ENCODE measurements at places on chromosomes 4 and X. TPM values are rescaled to one million over a fixed set of nuclear protein-coding genes. Genes with fewer than 3 reads are reported as not detected.

DNA sequence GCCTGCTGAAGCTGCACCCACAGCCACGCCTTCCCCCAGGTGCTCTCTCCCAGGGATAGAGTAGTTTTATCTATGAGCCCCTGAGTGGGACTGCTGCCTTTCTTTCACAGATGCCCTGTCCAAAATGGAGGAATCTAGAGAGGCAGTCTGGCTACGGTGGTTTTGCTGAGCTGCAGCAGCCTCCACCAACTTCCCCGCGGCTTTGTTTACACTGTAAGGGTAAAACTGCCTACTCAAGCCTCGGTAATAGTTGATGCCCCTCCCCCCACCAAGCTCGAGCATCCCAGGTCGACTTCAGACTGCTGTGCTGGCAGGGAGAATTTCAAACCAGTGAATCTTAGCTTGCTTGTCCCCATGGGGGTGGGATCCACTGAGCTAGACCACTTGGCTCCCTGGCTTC, 84.5 kb downstream of the PRKG2 start:
- no peak for DNase-seq

Gene ZNF711
- total RNA-seq, result 6.3 TPM

- no peak for DNase-seq
Measured at GRCh38 chr4:115165503-115165902, 52.1 kb upstream of the NDST4 start.

GRCh38 chr4:97134456-97134855, 1008.8 kb downstream of the STPG2 start:
- no peak for DNase-seq

- no peak for DNase-seq
Measured at GRCh38 chrX:154804261-154804956, 876 bp downstream of the MPP1 start.

DNA sequence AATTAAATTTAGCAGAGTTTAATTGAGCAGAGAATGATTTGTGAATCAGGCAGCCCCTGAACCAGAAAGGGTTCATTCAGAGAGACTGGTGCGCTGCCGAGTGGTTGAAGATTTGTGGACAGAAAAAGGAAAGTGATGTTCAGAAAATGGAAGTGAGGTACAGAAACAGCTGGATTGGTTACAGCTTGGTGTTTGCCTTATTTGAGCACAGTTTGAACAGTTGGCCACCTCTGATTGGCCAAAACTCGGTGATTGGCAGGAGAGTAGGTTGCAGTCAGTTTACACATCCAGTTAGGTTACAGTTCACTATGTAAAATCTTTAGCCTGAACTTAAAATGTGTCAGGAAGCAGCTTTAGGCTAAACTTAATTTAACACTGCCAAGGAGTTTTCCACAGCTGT, 14.9 kb downstream of the MID1IP1 start:
- DNase-seq, result no peak

GRCh38 chrX:107776649-107777535, 641 bp upstream of the NCBP2L start:
- DNase-seq, result peak; percentile 69

Gene SSX4
- total RNA-seq, result not detected

DNA sequence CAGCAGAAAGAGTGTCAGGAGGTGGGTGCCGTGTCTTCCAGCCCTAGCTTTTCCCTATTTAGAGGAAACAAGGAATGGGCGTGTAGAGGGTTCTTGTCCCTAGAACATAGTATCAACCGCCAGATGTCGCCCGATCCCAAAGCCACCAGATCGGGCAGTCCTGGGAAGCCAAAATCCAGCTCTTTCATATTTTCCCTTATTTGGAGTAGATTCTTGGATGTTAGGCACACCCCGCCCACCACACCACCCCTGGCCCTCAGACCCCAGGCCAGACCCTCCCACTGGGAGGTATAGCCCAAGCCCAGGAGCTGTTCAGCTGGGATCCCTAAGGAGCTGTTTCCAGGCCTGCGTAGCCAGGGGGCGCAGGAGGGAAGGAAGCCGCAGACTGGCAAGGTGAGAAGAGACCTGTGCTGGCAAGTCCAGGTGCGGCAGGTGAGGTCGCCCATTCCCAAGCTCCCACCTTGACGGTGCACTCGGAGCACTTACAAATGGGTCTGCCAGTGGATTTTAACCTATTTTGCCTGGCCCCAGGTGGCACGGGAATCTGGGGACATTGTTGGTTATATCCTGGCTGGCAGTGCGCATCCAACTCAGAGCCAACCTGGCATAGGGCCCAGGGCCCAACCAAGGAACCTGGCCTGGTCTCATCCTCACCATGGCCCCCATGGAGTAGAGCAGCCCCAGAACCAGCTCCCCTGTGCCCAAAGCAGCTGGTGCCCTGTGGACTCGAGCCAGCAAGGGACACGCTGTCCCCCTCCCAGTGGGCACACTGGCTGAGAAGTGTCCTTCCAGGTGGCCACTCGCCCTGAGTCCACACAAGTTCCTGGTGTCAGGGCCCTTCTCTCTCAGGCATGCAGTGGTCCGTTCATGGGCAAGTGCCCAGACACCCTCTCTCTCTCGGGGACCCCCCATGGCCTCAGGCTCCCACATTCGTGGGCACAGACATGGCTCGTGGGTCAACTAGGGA, 811 bp downstream of the FLNA start:
- DNase-seq, result peak; percentile 68

- DNase-seq, result peak; percentile 87
Measured at GRCh38 chrX:154541896-154542722, 4.5 kb downstream of the G6PD start.

- DNase-seq, result no peak
Measured at GRCh38 chrX:15441464-15441863, 51.7 kb downstream of the PIR start.

DNA sequence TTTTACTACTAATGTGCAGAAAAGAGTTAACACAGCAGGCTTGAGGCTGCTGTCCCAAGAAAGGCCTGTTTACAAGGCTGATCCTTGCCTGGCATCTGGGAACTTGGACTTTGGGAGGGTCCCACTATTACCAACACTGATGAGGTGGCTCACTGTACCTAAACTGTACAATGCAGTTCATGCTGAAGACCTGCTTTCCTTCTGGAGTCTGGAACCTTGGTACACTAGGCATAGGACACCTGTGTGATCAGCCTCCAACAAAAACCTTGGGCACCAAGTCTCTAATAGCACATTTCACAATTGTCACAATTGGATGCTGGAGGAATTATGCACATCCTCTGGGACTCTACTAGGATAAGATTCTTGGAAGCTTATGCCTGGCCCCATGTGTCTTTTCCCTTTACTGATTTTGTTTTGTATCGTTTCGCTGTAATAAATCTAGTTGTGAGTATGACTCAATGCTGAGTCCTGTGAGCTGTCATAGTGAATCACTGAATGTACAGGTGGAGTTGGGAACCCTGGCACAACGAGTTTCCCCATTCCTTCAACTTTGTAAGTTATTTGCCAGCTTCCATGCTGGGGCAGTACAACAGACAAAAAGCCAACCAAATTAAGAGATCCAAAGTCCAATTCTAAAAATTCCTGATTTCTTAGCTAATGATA, 45.9 kb downstream of the TEC start:
- peak; percentile 15 for DNase-seq

Gene C4orf17
- not detected for total RNA-seq

DNA sequence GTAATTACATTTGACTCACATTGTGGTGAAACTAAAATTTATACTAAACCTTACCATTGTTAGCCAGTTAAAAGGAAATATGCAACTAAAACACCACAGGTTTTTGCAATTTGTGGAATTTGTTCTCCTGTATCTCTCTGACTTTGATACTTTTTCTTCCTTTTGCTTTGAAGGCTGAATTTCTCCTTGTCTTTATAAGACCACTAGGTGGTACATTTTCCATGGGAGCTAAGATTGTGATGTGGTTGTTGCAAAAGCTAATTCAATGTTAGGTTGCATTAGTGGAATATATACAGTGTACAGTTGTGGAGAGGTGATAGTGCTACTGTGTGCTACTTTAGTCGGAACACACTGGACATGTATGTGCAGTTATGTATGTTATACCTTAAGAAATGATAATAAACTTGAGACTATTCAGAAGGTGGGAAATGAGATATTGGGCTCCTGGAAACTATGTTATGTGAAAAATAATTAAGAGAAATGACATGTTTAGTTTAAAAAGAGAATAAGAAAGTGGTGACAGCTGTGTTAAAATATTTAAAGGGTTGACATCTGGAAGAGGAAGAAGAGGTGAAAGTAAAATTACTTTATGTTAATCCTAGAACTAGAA, 70.3 kb downstream of the ARL9 start:
- no peak for DNase-seq

DNA sequence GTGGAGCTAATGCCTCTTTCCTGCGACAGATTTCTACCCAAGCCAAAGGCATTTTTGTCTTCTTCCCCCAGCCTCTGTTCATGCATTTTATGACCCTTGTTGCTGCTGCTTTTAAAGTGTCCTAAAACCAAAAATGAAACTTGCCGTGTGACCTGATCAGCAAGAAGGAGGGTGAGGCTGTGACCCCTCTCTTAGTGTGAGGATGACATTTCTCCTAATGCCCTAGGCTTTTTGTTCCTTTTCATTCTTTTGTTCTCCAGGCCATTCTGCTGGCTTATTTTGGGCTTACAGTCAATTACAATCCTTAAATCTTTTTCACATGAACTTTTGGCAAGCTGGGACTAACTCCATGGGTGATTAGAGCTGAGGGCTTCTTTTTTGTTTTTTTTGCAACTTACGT, 34.4 kb downstream of the PTTG2 start:
- no peak for DNase-seq

DNA sequence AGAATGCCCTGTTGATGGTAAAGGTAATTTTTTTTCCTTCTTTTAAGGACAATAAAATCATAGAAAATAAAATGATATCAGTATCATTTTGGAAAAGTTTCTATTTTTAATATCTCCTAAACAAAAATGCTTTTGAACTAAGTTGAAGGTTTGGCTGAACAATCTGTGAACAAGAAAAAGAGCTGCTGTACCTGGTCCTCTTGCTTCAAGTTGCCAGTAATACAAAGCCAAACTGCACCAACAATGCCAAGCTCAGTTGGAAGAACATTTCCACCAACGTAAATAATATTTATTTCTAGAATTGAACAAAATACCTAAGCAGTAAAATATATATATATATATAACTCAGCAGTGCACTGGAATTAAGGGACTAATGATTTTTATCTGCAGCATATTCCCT, 132.8 kb downstream of the CAMK2D start:
- no peak for DNase-seq

- DNase-seq, result no peak
Measured at GRCh38 chrX:65480960-65481359, 53.6 kb downstream of the LAS1L start.

GRCh38 chr4:8599657-8600056, 7.1 kb downstream of the CPZ start:
- DNase-seq, result peak; percentile 95

DNA sequence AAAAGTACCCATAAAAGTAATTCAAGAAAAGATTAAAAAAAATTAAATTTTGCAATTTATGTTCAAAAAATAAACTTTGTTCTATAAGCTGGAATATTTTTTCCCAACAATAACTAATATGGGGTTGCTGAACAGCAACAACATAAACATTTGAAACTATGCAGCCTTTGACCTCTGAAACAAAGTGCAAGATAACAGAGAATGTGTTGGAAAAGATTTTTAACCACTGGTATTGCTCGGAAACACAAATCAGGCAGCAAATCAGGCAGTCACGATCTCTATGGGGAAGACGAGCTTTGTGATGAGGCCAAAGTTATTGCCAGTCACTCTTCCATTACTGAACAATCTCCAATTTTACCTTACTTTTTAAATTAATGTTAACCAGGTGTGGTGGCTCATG, 332.1 kb downstream of the PABPC4L start:
- DNase-seq, result no peak

DNA sequence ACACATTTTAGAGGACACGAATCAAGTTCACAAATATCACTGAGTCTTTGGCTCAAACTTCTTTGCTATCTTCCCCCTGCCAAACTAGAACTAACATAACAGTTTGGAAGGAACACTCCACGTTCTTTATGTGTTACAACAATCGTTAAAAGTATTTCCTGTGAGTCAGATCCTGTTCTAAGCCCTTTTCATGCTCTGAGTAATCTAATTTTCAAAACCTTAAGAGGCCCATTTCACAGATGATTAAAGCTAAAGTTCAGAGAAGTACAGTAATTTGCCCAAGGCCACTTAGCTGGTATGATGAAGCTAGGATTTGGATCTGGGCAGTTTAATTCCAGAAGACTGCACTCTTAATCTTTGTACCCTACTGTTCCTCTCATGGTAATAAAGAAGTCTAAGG, 854.4 kb upstream of the INTU start:
- peak; percentile 25 for DNase-seq

DNA sequence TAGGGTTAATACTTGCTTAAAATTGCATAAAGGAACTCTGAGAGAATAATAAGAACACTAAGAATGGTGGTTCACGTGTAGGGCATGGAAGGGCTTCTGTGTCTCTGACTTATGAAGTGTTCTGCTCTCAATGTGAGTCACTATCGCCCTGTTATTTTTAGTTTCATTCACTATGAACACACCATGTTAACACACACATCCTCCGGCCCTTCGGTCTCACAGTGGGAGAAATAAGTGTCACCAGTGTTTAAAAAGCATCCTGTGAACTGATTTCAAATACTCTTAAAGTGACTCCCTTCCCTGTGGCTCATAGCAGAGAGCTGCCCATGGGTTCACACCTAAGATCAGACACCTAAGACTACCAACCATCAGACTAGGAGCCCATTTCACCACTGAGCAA, 33.8 kb upstream of the FGFBP2 start:
- DNase-seq, result no peak

DNA sequence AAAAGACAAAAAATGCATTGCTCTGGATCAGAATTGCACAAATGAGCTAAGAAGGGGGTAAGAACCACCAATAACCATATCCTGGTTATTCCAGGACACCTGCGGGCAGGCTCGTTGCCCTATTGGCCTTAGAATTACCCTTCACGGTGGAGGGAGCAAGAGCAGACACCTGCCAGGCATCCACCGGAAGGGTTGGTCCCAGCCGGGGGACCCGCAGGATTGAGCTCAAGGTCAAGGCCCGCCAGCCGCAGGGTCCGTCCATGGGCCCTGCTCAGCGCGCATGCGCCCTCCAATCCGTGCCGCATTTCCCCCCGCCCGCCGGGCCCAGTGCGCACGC, 575 bp downstream of the SLC25A6 start:
- no peak for DNase-seq

DNA sequence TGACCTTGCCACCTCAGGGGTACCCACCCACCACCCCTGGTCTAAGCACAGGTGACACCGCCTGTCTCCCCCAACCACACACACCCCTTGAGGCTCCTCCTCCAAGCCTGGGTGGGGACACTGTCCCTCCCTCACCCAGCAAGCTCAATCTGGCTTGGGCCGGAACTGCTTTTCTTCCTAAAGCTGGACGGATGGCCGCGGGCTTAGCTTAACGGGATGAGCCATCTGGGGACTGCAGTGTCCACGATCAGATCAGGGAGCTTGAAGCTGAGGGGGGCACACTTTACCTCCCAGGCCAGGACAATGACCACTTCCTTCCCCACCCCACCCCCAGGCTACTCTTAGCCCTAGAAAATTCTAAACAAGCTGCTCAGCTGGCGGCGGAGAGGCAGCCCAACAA, 1.0 kb upstream of the SLC6A8 start:
- no peak for DNase-seq

GRCh38 chr4:73998040-73999011, at the start of gene CXCL5:
TSS of gene CXCL5 (minus strand) at chr4:73998677. CDS start at chr4:73998581, 96 bp downstream.
- no peak for DNase-seq
